ENCODE measurements at places on chromosomes 16 and 17.

GRCh38 chr17:81710514-81711308 is 1.4 kb upstream of the SLC25A10 start:
- peak; percentile 30 for DNase-seq

DNA sequence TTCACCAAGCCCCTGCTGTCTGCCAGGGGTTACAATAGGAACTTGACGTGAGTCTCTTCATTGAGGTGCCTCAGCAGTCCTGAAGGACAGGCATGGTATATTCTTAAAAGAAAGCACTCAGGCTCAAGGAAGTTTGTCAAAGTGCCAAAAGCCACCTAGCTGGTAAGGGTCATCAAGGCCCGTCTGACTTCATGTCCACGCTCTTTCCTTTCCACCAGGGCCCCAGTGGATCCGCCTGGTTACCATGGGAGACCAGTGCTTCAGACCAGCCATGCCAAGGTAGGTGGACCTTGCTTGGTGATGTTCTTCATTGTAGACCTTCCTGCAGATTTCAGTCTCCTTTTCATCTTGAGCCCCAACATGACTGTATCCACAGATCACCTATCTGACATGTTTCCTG is 27.6 kb upstream of the CCL1 start:
- no peak for DNase-seq

DNA sequence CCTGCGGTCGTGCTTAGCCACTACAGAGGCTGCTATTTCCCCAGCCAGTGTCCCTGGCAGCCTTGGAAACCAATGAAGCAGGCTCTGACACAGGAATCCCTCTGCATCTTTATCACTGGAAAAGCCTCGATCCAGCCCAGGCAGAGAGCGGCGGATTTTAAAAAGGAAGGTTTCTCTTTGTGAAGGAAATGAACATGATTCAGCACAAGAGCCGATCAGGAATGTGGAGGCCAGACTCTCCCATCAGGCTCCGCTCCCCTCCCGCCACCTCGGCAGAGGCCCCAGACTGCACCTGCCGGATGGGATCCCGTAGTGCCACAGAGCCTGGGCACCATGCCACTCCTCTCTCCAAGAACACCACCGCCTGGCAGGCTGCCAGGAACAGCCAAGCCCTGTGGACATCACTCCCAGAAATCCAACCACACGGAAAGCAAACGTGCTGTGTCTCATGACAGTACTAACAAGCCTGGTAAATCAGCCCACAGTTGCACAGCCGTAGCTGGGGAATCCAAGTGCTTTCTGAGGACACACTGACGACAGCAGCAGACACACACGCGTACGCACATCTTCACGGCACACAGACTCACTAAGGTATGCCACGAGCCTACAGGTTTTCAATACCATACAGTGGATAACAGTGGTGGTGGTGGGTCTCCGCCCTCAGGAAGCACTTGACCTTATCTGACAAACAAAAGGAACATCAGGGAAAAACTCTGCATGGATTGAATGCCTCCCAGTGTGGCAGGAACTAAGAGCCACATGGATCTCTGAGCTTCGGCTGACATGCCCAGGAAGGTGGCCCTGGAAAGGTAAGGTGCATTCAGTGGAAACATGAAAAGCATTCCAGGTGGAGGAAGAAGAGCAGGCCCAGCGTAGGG is 5.4 kb downstream of the LRRC75A start:
- DNase-seq, result peak; percentile 66

DNA sequence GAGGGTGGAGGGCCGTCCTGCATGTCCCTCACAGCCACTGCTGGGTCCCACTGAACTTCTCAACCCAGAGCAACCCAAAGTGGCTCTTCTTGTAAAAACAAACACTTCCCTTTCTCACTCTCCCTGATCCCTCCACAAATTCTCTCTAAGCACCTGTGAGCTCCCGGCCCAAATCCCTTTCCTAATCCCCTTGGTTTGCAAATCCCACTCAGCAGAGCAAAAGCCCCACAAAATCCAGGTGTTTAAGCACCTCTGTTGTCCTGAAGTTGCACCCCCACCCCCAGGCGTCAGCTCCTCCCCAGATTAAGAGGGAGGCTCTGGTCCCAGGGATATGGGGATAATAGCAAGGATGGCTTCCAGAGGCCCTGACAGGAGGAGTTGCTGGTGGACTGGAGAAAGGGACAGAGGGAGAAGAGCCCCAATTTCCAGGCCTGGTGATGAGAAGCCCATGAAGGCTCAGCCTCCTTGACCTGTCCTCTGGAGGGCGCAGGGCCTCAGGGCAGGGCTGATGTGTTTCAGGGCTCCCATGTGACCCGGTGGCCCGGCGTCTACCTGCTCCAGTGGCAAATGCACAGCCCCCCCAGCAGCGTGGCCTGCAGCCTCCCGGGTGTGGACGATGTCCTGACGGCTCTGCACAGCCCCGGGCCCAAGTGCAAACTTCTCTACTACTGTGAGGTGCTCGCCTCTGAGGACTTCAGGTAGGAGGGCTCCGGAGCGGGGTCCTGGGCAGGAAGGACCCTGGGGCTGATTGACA is 23.0 kb downstream of the NAGPA start:
- DNase-seq, result no peak

DNA sequence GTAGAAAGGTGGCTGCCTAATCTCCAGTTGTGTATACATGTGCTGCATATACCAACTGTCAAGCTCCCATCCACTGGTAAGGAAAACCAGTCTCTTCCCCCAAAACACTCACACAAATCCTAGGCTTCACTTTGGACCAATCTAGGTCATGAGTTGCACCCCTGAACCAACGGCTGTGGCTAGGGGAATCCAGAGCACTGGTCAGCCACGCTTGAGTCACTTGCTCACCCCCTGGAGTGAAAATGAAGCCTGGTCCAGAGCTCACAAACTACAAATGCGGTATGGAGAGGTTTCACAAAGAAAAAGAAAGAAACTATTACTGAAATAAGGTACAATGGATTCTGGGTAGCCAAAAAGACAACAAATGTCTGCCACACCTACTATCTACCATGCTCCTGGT is 66.1 kb upstream of the NLK start:
- no peak for DNase-seq

GRCh38 chr17:45398800-45399199 is 33.9 kb downstream of the ARHGAP27 start:
- DNase-seq, result no peak

GRCh38 chr16:77843405-77843804 is 55.0 kb downstream of the VAT1L start:
- DNase-seq, result no peak

- no peak for DNase-seq
These were observed 58.0 kb downstream of the PITPNC1 start for GRCh38 chr17:67435122-67435521.

DNA sequence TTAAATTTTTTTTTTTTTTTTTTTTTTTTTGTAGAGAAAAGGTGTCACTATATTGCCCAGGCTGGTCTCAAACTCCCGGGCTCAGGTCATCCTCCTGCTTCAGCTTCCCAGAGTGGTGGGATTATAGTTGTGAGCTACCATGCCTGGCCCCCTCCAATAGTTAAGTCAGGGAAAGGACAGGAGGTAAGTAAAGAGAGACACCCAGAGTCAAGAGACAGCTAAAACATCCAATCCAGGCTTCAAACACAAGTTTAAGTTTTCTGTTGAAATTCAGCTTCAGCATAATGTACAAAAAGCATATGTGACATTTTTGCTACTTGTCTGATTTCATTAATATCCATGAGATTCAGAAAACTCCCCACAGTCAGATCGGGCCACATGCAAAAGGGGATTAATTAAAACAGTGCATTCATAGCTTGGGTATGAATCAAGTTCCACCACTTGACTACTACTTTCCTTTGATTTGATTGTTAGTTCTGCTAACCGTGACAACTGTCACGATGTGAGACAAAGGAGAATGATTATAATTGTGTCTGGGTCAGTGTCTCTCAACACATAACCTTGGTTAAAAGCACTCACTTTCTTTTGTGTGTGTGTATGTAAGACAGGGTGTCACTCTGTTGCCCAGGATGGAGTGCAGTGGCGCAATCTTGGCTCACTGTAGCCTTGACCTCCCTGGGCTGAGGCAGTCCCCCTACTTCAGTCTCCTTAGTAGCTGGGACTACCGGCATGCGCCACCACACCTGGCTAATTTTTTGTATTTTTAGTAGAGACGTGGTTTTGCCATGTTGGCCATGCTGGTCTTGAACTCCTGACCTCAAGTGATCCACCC is 184.9 kb downstream of the PARN start:
- DNase-seq, result no peak

GRCh38 chr17:6448473-6448872 is 4.2 kb downstream of the PIMREG start:
- DNase-seq, result no peak

DNA sequence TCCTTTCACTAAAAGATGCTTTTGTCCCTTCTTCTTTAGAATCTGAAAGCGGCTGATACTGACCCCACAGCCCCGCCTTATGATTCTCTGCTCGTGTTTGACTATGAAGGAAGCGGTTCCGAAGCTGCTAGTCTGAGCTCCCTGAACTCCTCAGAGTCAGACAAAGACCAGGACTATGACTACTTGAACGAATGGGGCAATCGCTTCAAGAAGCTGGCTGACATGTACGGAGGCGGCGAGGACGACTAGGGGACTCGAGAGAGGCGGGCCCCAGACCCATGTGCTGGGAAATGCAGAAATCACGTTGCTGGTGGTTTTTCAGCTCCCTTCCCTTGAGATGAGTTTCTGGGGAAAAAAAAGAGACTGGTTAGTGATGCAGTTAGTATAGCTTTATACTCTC is 10.1 kb upstream of the TANGO6 start:
- DNase-seq, result no peak

Data from fibroblast of gingiva (primary cell).